ENCODE measurements at places on chromosomes 4 and X.

- DNase-seq, result no peak
Observed at GRCh38 chrX:72634331-72634730, 61.7 kb upstream of the HDAC8 start.

- no peak for DNase-seq
Observed at GRCh38 chrX:97609938-97610337, 726.2 kb downstream of the RPA4 start.

GRCh38 chrX:119735467-119735866 is 22.9 kb upstream of the SOWAHD start:
- no peak for DNase-seq

GRCh38 chr4:113103556-113103955 is 54.1 kb downstream of the ANK2 start:
- no peak for DNase-seq

- DNase-seq, result peak; percentile 62
Observed at GRCh38 chr4:180099957-180100356, 2143.2 kb upstream of the TENM3 start.

DNA sequence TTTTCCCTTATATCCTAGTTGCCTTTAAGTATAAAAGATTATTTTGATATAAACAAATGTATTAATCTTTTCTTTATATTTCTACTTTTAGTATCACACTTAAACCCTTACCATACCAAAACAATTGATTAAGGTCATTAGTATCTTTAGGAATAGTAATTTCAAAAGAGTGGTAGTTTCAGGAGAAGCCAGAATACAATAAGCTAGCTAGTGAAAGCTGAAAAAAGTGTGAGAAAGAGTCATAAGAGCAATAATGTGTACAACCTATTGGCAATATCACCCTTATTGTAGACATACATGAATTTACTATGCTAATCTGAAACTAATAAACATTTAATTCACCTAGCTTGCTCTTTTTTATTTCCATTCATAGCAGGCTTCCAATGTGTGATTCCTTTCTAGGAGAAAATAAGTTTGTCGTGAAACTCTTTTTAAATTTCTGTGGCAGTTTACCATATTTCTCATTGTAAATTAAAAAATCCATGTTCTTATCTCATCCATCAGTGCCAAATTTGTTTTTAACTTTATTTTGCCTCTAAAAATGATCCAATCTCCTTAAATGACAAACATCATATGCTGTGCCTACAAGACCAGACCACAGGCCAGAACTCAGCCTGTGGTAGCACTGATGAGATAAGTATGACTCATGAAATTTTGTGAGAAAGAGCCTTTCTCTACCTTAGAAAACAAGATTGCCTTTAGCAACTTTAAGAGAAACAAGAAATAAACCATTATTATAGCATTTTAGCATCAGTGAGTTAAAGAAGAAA is 8.1 kb downstream of the NEK1 start:
- DNase-seq, result peak; percentile 72

DNA sequence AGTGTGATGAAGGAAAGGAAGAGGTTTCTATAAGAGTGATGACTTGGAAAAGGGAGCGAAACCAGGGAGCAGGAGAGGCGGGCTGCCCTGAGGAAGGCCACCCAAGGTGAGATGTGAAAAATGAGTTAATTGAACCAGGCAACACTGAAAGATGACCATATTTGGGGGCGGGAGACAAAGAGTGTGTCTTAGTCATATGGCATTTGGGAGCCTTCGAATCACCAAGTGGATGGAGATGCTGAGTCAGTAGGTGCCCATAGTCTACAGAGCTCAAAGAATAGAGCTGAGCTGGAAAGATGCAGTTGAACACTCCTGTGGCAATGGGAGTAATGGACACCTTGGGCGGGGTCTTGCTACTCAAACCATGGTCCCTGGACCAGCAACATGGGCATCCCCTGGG is 8.3 kb upstream of the TLR8 start:
- DNase-seq, result no peak

GRCh38 chr4:7910263-7910896 is 29.3 kb downstream of the AFAP1 start:
- DNase-seq, result no peak

DNA sequence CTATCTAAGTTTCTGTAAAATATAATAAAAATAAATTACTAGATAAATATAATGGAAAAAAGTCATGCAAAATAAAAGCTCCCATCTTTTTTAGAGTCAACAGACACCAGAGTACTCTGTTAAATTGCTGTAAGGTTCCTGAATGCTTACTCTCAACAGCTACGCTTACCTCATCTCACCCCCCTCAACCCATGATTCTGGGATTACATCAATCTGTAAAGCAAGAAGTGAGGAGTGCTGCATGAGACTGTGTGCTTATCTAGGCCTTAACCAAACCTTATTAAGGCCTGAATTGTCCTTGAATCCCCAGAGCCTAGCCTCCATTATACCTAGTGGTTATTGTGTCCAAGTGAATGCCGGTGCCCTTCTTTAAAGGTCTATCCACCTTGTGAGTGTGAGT is 735.8 kb downstream of the RPA4 start:
- no peak for DNase-seq

Data from common myeloid progenitor, CD34-positive (primary cell).